ENCODE measurements at places on chromosomes 11 and 22.

DNA sequence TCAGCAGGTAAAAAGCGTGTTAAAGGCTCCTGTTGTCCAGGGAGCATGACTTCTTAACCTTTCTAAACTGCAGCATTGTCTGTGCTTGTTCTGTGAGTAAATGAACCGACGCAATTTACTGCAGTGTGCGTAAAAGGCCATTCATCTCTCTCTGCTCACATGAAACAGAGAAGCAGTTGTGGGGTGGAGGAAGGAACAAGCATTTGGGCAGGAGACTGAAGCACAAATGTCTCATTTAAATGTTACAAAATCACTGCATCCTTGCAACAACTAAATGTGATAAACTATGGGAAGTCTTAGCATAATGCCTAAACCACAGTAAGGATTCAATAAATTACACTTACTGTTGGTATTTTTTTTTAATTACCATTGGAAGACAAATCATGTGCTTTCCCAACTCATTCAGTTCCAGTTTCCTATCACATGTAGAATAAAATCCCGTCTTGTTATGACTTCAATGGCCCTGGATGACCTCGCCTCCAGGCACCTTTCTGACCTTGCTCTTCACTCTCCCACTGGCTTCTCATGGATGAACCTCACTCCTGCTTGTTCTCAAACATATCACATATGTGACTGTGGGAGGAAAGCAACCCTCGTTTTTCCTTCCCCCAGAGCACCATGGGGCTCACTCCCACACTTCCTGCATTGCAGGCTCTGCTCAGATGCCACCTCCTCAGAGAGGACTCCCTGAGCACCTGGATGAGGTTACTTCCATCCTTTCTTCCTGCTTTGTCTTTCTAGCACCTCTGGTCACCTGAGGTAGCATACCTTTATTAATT, 21.6 kb upstream of the RFPL2 start:
- DNase-seq: no peak

- DNase-seq: no peak
Measured at GRCh38 chr11:20251496-20251895, 91.2 kb upstream of the DBX1 start.

DNA sequence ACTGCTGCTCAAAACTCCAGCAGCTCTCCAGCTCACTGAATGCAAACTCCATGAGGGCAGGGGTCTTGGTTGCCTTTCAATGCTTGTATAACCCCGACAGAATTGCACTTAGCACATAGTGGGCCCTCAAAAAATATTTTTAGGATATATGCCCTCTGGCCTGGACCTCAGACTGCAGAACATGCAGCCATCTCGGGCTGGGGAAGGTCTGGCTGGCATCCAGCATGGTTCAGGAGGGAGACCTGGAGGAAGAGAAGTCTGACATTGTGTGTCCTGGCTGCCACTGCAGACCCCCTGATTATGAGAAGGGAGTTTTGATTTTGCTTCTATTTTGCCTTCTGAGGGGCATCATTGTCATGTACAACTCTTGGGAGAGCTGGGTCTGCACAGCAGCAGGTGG, 109.5 kb upstream of the PARVA start:
- no peak for DNase-seq

DNA sequence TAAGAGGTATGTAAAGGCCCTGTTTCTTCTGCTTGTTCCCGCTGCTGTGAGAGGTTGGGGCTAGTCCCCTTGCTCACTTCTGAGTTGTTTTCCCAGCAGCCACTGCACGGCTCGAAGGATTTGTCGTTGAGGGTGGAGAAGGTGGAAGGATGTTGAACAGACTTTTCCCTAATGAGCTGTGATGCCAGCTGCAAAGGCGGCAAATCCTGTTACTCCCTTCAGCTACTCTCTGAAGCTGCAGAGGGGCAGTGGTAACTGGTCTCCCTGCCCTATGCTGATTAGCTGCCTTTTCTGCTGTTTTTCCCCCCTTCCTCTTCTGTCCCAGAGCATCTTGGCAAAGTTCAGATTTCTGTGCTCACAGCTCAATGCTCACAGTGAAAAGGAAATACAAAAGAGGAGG, 90.4 kb upstream of the SLC25A18 start:
- DNase-seq: no peak

- DNase-seq: no peak
Measured at GRCh38 chr11:75400146-75400865, 988 bp downstream of the RPS3 start.

GRCh38 chr11:45481026-45481425, 184.4 kb downstream of the CHST1 start:
- DNase-seq: no peak

GRCh38 chr22:18929459-18929858, 6.6 kb downstream of the PRODH start:
- no peak for DNase-seq

DNA sequence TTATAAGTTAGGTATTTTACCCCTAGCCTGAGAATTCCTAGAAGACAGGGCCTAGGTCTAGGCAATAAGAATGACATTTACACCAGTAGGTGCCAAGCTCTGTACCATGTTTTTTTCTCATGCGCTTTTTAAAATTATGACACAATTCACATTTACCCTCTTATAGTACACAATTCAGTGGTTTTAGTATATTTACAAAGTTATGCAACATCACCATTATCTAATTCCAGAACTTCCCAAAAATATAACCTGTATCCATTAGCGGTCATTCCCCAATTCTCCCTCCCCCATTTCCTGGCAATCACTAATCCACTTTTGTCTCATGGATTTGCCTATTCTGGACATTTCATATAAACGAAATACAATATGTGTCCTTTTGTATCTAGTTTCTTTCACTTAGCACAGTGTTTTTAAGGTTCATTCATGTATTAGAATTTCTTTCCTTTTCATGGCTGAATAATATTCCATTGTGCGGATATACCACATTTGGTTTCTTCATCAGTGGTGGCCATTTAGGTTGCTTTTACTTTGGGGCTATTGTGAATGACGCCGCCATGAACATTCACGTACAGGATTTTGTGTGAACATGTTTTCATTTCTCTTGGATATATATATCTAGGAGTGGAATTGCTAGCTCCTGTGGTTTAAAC, 92.4 kb downstream of the MICAL2 start:
- no peak for DNase-seq

- DNase-seq: no peak
Measured at GRCh38 chr11:2173150-2173693, 1.6 kb upstream of the TH start.

GRCh38 chr11:128052912-128053641, 534.3 kb downstream of the ETS1 start:
- no peak for DNase-seq

DNA sequence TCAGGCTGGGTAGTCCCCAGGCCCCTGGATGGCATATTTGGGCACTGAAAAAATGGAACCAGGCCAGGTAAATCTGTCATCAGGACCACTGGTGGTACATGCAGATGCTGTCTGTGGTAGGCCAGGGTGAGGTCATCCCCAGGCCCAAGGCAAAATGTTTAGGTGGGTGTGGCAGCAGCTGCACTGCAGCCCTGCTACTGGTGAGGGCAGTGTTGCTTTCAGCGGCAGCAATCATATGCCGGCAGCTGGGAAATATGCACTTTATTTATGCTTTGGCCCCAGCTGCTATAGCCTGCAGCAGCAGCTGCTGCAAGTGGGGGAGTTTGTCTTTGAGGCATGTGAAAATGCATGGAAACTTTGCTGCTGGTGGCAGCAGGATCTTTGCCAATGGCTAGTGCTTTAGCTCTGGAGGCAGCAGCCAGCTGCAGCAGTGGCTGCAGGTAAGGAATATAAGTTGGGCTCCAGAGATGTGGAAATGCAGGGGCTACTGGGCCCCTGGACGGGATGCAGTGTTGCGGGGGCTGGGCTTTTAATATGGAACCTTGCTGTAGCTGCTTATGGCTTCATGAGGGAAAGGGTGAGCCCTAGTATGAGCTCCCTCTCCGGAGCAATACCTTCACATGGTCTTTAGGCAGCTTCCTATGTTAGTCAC, 365.7 kb upstream of the CADM1 start:
- no peak for DNase-seq

DNA sequence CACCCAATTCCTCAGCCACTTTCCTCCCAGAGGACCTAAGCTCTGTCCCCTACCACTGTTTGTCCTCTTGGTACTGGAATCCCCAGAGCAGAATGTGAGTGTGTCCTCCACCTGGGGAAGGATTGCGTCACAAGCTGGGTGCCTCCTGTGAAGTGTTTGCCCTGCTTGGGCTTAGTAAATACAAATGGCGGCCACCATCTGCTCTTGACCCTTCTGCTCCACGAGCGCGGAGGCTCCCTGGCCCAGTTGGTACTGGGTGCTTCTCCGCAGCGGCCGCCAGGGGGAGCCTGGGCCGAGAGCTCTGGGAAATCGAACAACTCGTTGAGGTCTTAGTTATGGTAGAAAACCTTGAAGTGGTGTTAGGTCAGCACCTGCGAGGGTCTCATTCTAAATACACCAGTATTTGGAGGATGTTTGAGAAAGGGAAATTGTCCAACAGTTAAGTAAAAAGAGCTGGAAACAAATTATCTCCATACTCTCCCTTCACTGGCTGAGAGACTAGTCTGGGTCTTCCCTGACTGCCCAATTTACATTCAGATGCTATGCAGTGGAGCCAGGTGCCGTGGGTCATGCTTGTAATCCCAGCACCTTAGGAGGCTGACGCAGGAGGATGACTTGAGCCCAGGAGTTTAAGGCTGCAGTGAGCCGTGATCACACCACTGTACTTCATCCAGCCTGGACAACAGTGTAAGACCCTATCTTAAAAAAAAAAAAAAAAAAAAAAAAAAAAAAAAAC, 74.6 kb upstream of the TEAD1 start:
- DNase-seq: peak; percentile 44

- DNase-seq: peak; percentile 54
Measured at GRCh38 chr22:39622881-39623367, 52.4 kb downstream of the CACNA1I start.
